ENCODE measurements at places on chromosomes 1 and 21.

- no peak overlapping the region for H3K27ac ChIP-seq
- peaks cover 9% of the 10 kb centered on the region for H3K4me1 ChIP-seq
- H3K4me3 ChIP-seq: no peak overlapping the region
- no peaks in the 10 kb centered on the region for H3K36me3 ChIP-seq
- no peak for DNase-seq
- peaks cover 56% of the 10 kb centered on the region for H3K27me3 ChIP-seq
Measured at GRCh38 chr1:90720145-90720636, 3.1 kb upstream of the BARHL2 start.

DNA sequence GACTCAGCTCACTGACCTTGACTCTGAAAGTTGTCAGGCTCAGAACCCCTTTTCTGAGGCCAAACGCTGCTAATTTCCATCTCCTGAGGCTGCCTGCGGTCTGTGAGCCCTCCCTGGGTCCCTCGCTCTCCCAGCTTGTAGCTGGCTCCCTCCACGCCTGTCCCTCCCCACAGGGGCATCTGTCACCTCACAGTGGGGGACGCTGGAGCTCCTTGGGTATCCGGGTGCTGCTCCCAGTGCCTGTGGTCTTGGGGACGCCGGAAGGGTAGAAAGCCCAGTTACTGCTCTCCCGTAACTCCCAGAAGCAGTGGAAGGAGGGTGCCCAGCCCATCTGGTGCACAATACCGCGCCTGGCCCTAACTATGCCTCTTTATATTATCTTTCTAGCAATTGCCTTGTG is 13.0 kb upstream of the MMEL1 start:
- H3K27me3 ChIP-seq: no peaks in the 10 kb centered on the region
- peaks cover 18% of the 10 kb centered on the region for H3K4me1 ChIP-seq
- DNase-seq: no peak
- H3K36me3 ChIP-seq: no peaks in the 10 kb centered on the region

- peaks cover 3% of the 10 kb centered on the region for H3K4me1 ChIP-seq
- H3K4me3 ChIP-seq: no peak overlapping the region
- no peaks in the 10 kb centered on the region for H3K36me3 ChIP-seq
- no peaks in the 10 kb centered on the region for H3K27me3 ChIP-seq
- H3K27ac ChIP-seq: no peak overlapping the region
- no peak for DNase-seq
Measured at GRCh38 chr1:24418898-24419628, 3.5 kb downstream of the NIPAL3 start.

GRCh38 chr1:56191369-56191768 is 388.0 kb downstream of the PLPP3 start:
- no peaks in the 10 kb centered on the region for H3K27me3 ChIP-seq
- H3K4me3 ChIP-seq: no peak overlapping the region
- no peaks in the 10 kb centered on the region for H3K36me3 ChIP-seq
- no peak overlapping the region for H3K27ac ChIP-seq
- no peaks in the 10 kb centered on the region for H3K4me1 ChIP-seq

DNA sequence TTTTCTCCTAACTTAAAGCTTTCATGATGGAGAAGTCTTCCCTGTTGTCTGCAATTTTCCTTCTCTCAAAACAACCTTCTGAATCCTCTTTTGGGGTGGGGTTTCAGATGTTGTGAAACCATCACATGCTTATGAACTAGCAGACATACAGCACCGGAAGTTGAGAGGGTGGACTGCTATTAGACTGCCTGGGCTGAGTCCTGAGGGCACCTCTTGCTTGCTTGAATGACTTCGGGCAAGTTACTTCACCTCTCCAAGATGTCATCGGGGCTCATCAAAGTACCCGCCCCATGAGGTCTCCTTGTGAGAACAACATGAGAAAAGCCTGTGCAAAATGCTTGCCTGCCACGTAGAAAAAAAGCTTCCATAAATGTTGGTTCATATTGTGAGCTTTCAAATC is 89.6 kb downstream of the CCDC185 start:
- DNase-seq: no peak
- H3K27ac ChIP-seq: no peak overlapping the region
- no peaks in the 10 kb centered on the region for H3K27me3 ChIP-seq
- H3K4me1 ChIP-seq: no peaks in the 10 kb centered on the region
- H3K36me3 ChIP-seq: no peaks in the 10 kb centered on the region

- no peaks in the 10 kb centered on the region for H3K36me3 ChIP-seq
- H3K4me3 ChIP-seq: no peak overlapping the region
- H3K27ac ChIP-seq: no peak overlapping the region
- no peaks in the 10 kb centered on the region for H3K4me1 ChIP-seq
Measured at GRCh38 chr1:116760487-116760886, 6.3 kb downstream of the CD2 start.

- no peak for DNase-seq
- no peaks in the 10 kb centered on the region for H3K4me1 ChIP-seq
- H3K4me3 ChIP-seq: no peak overlapping the region
- no peaks in the 10 kb centered on the region for H3K36me3 ChIP-seq
- H3K27me3 ChIP-seq: no peaks in the 10 kb centered on the region
- H3K27ac ChIP-seq: no peak overlapping the region
Measured at GRCh38 chr21:23111070-23111600, 2112.9 kb downstream of the NCAM2 start.

GRCh38 chr1:222712253-222713090 is at the start of the genes AIDA and BROX:
Gene AIDA (minus strand): TSS chr1:222712491. CDS start chr1:222712317, 174 bp downstream.
Gene BROX (plus strand): TSS chr1:222712564. CDS start chr1:222715700, 3,136 bp downstream.
- peaks cover 15% of the 10 kb centered on the region for H3K4me1 ChIP-seq
- peak within 1 kb of the TSS; percentile 80 for H3K4me3 ChIP-seq
- no peaks in the 10 kb centered on the region for H3K27me3 ChIP-seq
- DNase-seq: peak; percentile 70

DNA sequence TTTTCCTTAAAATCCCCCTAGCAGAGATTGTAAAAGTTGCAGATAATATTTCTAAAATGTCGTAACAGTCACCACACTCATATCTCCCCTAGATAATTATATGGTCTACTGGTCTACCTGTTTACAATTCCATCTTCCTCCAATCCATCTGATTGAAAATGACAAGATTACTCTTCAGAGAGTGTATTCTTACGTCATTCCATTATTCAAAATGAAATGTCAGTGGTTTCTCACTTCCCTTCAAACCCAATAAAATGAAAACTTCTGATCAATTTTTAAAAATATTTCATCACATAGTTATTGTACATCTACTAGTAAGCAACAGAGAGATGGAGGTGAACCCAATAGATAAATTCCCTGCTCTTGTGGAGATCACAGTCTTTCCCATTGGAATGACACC is 202.2 kb upstream of the C8B start:
- H3K27me3 ChIP-seq: no peaks in the 10 kb centered on the region
- H3K4me3 ChIP-seq: no peak overlapping the region
- H3K4me1 ChIP-seq: no peaks in the 10 kb centered on the region
- DNase-seq: no peak
- H3K27ac ChIP-seq: no peak overlapping the region
- no peaks in the 10 kb centered on the region for H3K36me3 ChIP-seq

- H3K4me1 ChIP-seq: peaks cover 4% of the 10 kb centered on the region
- H3K27ac ChIP-seq: no peak overlapping the region
Measured at GRCh38 chr1:234214129-234214910, 158.9 kb upstream of the COA6 start.

GRCh38 chr1:113734357-113735055 is 24.8 kb downstream of the PHTF1 start:
- H3K4me3 ChIP-seq: no peak overlapping the region
- no peak overlapping the region for H3K27ac ChIP-seq
- H3K4me1 ChIP-seq: no peaks in the 10 kb centered on the region
- H3K36me3 ChIP-seq: peaks cover 24% of the 10 kb centered on the region

DNA sequence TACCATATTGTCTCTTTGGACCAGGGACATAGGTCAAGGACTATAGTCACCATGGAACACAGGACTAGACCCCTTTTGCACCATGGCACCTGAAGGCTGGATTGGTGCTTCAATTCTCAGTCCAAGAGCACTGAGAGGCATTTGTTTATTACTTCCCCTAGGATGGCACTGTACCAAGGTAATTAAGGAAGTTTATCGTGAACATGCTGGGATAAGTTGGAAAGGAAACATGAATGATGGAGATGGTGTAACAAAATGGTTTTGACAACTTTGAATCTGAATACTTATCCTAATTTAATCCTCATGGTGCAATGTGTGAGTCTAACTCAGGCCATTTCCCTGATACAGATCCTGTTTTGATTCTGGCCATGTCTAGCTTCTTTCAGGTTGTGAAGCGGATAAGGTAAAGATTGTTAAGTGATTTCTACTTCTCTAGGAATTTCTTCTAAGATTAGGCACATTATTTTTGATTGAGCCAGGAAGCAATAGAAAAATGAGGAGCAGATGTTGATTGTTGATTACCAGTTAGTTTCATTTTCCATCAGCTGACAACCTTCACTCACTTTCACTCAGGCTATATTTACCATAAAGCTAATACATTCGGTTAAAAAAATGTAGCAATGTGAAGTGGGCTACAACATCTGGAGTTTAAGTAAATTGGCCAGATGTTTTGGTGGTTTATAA is 37.3 kb upstream of the SIPA1L2 start:
- no peaks in the 10 kb centered on the region for H3K36me3 ChIP-seq
- H3K27me3 ChIP-seq: no peaks in the 10 kb centered on the region
- no peak overlapping the region for H3K4me3 ChIP-seq

- no peak overlapping the region for H3K27ac ChIP-seq
- DNase-seq: no peak
- H3K36me3 ChIP-seq: no peaks in the 10 kb centered on the region
- H3K27me3 ChIP-seq: no peaks in the 10 kb centered on the region
Measured at GRCh38 chr1:96688767-96689166, 32.8 kb upstream of the PTBP2 start.

DNA sequence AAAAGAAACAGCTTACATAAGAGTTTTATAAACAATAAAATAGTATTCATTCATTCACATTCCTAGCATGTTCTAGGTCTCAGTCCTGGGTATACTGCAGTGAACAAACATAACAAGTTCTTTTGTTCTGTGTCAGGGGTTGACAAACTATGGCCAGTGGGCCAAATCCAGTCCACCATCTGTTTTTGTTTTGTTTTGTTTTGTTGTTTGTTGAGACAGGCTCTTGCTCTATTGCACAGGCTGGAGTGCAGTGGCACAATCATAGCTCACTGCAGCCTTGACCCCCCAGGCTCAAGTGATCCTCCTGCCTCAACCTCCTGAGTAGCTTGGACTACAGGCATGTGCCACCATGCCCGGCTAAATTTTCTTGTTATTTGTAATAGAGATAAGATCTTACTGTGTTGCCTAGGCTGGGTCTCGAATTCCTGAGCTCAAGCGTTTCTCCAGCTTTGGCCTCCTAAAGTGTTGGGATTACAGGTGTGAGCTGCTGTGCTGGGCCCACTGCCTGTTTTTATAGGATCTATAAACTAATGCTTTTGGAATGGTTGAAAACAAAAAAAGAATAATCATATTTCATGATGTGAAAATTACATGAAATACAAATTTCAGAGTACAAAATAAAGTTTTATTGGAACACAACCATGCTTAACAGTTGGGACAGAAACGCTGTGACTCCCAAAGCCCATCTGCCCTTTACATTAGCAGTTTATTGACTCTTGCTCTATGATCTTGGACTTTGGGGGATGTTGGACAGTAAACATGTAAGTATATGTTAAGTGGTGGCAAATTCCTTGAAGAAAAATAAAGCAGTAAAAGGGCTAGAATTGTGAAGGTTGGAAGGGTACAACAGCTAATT is 17.9 kb downstream of the CAPZA1 start:
- no peak overlapping the region for H3K27ac ChIP-seq
- no peaks in the 10 kb centered on the region for H3K4me1 ChIP-seq
- H3K4me3 ChIP-seq: no peak overlapping the region
- no peak for DNase-seq
- no peaks in the 10 kb centered on the region for H3K27me3 ChIP-seq

- DNase-seq: no peak
- H3K27ac ChIP-seq: no peak overlapping the region
- no peak overlapping the region for H3K4me3 ChIP-seq
- no peaks in the 10 kb centered on the region for H3K27me3 ChIP-seq
Measured at GRCh38 chr1:33745942-33746341, 117.9 kb upstream of the HMGB4 start.

DNA sequence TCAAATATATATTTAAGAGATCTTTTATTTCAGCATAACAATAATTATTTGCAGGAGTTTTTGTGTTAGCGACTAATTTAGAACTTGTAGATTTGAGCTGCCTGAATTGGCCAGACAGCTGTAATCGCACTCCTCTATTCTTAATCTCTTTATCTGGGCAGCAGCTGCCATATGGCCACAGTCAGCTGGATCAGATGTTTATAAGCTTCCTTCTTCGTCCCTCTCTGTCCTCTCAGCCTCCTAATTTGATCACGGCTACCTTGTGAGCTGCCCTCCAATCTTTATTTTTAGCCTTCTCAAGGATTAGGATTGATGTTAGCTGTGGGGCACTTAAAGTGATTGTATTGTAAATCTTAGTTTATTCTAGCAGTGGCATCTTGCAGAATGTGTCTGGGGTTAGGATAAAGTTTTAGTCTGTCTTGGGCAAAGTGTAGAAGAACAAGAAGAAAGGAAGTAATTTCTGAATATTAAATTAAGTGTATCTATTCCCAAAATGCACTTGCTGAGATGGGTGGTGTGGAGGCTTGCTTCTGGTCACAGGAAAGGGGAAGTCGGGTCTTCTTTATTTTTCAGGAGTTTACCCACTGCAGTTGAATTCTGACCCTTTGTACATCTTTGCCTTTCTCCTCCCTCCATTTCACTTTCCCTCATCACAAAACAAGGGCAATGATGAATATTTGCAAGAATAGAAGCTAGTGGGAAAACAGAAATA is 1.1 kb downstream of the ZBTB18 start:
- H3K4me3 ChIP-seq: peak overlapping the region; percentile 9
- H3K36me3 ChIP-seq: peaks cover 6% of the 10 kb centered on the region
- DNase-seq: no peak
- H3K27me3 ChIP-seq: no peaks in the 10 kb centered on the region
- H3K4me1 ChIP-seq: no peaks in the 10 kb centered on the region

DNA sequence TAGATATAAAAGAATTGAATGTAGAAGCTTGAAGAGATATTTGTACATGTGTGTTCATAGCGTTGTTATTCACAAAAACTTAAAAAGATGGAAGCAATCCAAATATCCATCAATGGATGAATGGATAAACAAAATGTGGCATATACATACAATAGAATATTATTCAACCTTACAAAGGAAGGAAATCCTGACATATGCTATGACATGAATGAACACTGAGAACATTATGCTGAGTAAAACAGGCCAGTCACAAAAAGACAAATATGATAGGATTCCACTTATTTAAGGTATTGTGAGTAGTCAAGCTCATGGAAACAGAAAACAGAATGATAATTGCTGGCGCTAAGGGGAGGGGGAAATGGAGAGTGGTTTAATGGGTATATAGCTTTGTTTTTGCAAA is 47.0 kb upstream of the DYRK1A start:
- no peaks in the 10 kb centered on the region for H3K27me3 ChIP-seq
- DNase-seq: no peak
- no peak overlapping the region for H3K4me3 ChIP-seq
- H3K27ac ChIP-seq: no peak overlapping the region
- no peaks in the 10 kb centered on the region for H3K36me3 ChIP-seq
- no peaks in the 10 kb centered on the region for H3K4me1 ChIP-seq
